Activated T-helper 1 cell treated with anti-CD3 and anti-CD28 coated beads, Interleukin-2, amount 50 U/mL, for 16 hours (primary cell): ENCODE measurements at places on chromosomes 1 and 21.
A peak's percentile ranks its signal among the peaks of the same experiment; 100 is the strongest.

- peak; percentile 14 for DNase-seq
These were observed at the start of gene GBP2 for GRCh38 chr1:89125913-89126580. TSS of gene GBP2 (minus strand) at chr1:89126114. CDS start at chr1:89121966, 4,148 bp downstream.

GRCh38 chr1:40860706-40861223 lies 1.4 kb downstream of the CITED4 start:
- DNase-seq: no peak

GRCh38 chr1:228500143-228500734 lies 13.1 kb downstream of the RNF187 start:
- no peak for DNase-seq

GRCh38 chr1:200877010-200877409 lies 4.2 kb downstream of the GPR25 start:
- DNase-seq: no peak

DNA sequence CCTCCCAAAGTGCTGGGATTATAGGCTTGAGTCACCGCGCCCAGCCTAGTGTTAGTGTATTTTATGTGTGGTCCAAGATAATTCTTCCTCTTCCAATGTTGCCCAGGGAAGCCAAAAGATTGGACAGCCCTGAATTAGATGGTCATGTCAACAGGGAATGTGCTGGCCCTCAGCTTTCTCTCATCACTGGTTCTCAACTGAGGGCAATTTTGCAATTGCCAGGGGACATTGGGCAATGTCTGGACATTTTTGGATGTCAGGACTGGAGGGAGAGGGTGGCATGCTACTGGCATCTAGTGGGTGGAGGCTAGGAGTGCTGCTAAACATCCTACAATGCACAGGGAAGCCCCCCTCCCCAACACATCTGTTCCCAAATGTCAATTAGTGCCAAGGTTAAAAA lies 95.0 kb downstream of the LAMC2 start:
- DNase-seq: no peak

GRCh38 chr1:8423269-8423691 lies 105.4 kb downstream of the SLC45A1 start:
- DNase-seq: peak; percentile 21

- no peak for DNase-seq
These were observed 5.6 kb downstream of the C1orf35 start for GRCh38 chr1:228097333-228098081.

DNA sequence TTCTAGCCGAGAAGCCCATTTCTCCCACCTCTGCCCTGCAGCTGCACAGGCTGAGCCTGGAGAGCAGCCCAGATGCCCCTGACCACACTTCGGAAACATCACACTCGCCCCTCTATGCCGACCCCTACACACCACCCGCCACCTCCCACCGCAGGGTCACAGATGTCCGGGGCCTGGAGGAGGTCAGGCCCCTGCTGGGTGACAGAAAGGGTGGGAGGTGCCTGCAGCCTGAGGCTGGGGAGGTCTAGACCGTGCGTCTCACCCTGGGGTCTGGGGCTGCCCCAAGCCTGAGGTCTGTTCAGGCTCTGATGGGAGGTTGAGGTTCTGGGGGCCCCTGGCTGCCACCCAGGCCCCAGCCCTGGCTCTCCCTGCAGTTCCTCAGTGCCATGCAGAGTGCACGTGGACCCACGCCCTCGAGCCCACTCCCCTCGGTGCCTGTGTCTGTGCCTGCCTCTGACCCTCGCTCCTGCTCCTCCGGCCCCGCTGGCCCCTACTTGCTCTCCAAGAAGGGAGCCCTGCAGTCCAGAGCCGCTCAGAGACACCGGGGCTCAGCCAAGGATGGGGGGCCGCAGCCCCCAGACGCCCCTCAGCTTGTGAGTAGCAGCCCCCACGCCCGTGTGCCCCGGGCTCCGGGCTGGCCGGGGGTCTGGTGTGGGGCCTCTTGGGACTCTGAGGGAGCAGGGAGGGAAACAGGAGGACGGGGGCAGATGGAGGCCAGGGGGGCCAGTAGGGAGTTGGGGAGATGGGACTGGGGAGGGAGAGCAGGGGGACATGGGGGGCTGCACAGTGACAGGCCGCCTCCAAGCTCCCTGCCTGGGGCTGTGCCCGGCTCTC lies 7.4 kb downstream of the PLEKHN1 start:
- no peak for DNase-seq
